ENCODE measurements at places on chromosomes 5 and 9.

- DNase-seq, result no peak
Measured at GRCh38 chr5:133348406-133348805, 263.9 kb downstream of the FSTL4 start.

GRCh38 chr5:137144656-137145055 lies 354.5 kb downstream of the SPOCK1 start:
- no peak for DNase-seq

DNA sequence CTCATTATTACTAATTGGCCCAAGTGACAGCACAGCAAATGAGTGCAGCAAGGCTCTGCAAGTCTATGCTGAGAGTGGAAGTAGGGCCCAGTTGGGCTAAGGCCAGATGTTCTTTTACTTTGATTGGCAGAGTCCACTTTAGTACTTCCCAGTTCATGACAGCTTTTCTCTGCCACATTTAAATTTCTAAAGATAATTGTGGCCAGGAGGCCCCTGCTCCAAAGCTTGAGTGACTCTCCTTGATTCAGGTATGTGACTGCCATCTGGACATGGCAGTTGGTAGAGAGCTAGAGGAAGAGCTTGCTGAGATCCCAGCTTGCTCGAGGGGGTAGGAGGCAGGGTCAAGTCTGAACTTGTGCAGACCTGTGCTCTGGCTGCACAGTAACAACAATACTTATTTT lies 154.1 kb downstream of the CARTPT start:
- DNase-seq, result no peak

GRCh38 chr5:90483206-90483605 lies 8.5 kb downstream of the POLR3G start:
- no peak for DNase-seq

DNA sequence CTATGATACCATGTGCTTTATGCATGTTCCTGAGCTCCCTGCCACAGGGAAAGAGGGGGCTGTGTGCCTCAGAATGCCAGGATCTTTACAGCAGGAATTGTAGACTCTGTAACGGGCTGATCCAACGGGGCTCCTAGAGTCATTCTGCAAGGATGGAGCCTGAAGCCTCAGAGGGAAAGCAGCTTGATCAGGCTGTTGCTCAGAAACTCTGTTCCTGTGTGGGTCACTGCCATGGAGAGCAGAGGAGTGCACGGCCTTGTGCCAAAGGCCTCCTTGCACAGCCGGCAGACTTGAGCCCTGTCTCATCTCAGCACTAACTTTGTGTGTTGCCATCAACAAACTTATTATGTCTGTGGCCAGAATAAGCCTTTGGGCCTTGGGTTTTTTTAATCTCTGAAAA lies 51.8 kb downstream of the AMBP start:
- no peak for DNase-seq
